Memory B cell (primary cell): ENCODE measurements at places on chromosomes 2 and 18.

DNA sequence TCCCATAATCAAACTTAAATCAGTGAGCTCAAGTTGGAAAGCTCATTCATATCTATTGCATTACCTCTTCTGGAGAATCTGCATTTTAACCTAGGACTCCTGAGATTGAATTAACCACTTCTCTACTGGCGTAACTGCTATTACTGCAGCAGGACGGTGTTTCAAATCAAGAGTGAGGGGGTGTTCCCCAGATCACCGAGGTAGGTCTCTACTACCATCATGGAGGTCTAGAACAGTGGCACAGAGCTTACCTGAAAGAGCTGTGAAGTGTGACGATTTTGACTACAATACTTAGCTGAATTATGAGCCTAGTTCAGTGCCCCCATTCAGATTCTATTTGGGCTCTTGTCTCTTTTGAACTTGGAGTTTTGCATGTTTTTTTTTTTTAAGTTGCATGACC lies 119.5 kb downstream of the POLE4 start:
- DNase-seq, result no peak

DNA sequence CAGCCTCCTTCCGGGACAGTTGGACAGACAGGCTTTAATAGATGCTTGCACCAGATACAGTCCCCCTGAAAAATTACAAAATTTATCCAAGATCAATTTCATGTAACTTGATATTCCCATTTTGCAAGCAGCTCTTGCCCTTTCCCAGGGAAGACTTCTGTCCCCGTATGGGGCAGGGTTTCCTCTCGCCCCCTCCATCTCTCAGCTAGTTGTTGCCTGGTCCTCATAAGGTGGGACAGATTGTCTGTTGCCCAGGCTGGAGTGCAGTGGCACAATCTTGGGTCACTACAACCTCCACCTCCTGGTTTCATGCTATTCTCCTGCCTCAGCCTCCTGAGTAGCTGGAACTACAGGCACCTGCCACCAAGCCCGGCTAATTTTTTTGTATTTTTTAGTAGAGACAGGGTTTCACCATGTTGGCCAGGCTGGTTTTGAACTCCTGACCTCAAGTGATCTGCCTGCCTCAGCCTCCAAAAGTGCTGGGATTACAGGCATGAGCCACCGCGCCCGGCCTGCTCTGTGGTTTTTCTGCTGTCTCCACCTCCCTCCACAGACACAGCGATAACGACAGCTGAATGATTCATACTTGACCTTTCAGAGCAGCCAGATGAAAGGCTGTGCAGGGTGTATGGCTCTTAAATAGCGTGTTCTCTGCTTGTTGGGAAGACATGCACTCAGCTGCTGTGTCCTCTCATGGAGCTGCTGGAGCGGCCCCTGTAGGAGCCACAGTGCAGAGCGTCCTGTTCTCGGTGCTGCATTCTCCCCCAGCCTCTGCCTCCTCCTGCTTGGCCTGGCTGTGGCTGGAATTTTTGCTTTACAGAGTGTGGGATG lies 61.4 kb downstream of the TTC39C start:
- DNase-seq, result no peak

GRCh38 chr2:467101-467500 lies 179.2 kb upstream of the ALKAL2 start:
- DNase-seq, result peak; percentile 9

- no peak for DNase-seq
These were observed 166.3 kb upstream of the SERTAD2 start for GRCh38 chr2:64819774-64820688.

- no peak for DNase-seq
These were observed 475.0 kb upstream of the POU3F3 start for GRCh38 chr2:104378853-104379374.

DNA sequence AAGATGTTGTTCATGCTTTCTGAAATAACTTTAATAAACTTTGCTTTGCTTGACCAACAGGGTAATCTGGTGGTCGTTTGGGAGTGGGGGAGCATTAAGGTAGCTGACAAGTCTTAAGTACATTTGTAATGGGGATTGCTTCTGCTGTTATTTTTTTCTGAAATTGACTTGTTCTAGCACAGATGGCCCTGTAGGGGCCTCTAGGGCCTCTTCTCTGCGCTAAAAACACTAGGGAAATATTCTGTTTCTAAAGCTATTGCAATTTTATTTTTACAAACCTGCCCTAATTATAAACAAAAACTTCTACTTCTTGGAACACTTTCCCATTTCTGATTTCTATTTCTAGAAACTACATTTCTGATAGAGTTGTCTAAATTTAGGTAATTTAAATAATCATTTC lies 191.3 kb upstream of the KCNJ3 start:
- DNase-seq, result no peak

GRCh38 chr2:63012541-63012940 lies 38.1 kb upstream of the OTX1 start:
- no peak for DNase-seq

DNA sequence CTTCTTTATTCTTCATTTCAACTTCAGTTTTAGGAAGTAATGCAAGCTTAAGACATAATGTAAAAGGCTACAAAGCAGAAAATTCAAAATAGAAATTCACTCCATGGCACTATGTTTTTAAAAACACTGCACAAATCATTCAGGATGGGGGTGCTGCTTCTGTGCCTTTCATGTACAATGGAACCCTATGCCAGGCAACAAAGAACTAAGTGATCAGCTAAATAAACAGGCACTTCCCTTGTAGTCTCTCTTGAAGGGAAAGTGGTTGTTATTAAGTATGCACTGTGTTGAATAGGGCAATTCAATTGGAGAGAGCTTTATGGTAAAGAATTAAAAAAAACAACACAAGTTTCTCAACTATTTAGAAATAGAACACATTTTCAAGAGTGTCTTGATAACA lies 10.9 kb upstream of the ERBB4 start:
- DNase-seq, result no peak

GRCh38 chr2:71779774-71780105 lies 326.4 kb downstream of the DYSF start:
- no peak for DNase-seq

DNA sequence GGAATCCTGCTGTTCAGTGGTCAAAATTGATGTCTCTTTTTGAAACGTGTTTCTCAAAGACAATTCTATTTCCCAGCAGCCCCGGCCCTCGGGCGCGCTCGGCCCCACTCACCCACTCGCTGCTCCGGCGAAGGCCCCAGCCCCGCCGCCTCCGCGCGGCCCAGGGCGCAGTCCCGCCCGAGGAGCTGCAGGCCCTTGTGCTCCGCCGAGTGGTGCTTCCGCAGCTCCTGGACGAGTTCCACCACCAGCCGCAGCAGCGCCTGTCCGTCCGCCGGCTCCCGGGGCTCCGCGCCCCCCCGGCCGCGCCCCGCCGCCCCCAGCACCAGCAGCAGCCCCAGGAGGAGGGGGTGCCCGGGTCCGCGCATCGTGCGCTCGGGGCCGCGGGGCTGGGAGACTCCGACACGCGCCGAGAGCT lies 413 bp downstream of the ALKAL2 start:
- peak; percentile 28 for DNase-seq

- DNase-seq, result no peak
These were observed 17.7 kb downstream of the KLF7 start for GRCh38 chr2:207148020-207148419.

- no peak for DNase-seq
These were observed 69.7 kb downstream of the TGOLN2 start for GRCh38 chr2:85257970-85258605.

- DNase-seq, result no peak
These were observed 1.9 kb upstream of the SH3BP4 start for GRCh38 chr2:234949762-234950434.

- DNase-seq, result no peak
These were observed 32.4 kb downstream of the WDR43 start for GRCh38 chr2:28926847-28927246.

DNA sequence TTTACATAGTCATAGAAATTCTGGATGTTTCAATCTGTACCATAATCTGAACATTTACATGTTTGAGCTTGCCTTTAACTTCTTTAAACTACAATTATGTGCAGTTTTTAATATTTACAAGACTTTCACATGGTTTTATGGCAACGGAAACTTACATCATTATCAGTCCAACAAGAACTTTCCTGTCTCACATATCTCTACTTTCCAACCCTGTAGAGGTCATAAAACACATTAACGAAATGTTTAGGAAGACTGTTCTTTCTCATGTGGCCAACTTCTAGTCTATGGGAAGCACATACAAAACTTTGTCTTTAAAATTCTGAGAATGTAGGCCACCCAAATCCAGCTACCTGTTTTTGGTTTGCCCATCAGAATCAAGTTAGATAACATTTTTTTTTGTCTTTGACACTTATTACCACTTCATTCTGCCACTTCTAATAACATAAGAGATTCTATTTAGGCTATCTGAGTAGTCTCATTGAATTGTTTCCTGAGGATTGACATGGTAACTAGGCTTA lies 693.2 kb downstream of the KCNJ3 start:
- no peak for DNase-seq

GRCh38 chr2:27320958-27321543 lies 1.8 kb downstream of the MPV17 start:
- no peak for DNase-seq

DNA sequence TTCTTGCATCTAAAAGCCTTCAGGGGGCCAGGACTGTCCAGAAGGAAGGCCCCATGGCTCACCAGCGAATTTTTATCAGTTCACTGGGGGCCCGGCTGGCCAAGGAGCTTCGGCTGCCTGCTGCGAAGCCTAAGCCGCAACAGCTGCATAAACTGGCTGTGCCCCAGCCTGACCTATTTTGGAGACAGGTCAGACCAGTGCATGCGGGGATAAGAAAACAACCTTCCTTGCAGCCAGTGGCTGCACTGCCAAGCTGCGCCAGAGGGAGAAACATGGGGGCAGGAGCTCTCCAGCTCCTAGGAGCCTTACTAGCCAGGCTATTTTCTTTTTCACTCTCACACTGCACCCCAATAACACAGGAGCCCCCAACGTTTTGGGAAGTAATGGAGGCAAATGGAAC lies 15.2 kb downstream of the PAX3 start:
- DNase-seq, result no peak

GRCh38 chr2:229971298-229971790 lies 49.0 kb downstream of the FBXO36 start:
- no peak for DNase-seq

DNA sequence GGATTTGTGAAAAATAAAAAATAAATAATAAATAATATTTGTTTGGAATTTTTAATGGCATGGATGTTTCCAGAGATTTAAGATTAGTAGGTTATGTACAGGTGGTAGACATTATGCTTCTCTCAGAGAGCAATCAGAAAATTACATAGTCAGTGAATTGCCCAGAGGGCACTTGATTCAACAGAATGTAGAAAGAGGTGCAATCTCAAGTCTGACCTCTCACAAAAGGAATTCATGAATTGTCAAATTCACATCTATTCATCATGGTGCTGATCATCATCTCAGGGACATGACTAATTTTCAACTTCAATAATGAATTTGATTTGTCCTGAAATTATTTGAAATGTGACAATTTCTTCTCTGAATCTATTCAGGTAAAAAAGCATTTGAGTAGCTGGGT lies 172.5 kb downstream of the PDE11A start:
- DNase-seq, result no peak
